ENCODE measurements at places on chromosomes 4 and X.

DNA sequence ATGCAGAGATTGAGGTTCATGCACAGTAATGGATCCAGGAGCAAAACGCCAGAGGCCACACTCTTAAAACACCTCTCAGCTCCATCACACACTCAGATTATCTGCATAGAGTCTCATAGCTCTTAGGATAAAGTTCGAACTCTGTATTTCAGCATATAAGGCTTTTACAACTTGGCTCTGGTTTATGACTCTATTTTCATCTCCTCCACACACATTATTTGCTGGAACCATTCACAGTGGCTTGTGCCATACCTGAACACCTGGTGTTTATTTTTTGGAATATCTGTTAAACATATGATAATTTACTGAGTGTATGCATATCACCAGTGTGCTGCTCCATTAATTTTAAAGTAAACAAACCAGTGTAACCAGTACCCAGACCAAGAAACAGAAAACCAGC lies 27.2 kb downstream of the RASL11B start:
- DNase-seq = no peak

DNA sequence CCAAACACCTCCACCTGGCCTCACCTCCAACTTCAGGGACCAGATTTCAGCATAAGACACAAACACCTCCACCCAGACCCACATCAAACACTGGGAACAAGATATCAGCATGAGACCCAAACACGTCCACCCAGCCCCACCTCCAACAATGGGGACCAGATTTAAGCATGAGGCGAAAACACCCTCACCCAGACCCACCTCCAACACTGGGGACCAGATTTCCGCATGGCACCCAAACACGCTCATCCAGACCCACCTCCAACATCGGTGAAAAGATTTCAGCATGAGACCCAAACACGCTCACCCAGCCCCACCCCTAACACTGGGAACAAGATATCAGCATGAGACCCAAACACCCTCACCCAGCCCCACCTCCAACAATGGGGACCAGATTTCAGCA lies 210.0 kb downstream of the ASMT start:
- DNase-seq = no peak

- DNase-seq = no peak
These were observed 7.0 kb upstream of the PTTG2 start for GRCh38 chr4:37953156-37953555.

DNA sequence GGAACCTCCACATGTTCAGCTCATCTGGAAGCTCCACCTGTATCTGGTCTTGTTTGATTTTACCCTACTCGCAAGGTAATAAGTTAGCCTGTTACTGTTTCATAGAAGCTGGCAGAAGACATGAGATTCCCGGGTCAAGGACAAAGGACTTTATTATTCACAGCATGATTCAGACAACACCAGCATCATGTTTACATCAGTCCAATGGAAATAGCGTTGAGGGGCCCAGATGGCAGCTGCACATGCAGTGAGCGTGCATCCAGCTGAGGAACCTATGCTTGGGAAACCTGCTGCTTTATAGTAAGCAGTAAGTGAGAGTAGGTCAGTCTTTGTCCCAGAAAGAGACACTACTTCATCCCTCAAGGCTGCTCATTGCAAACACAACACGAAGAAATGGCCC lies 19.8 kb downstream of the TSPAN5 start:
- DNase-seq = no peak

GRCh38 chrX:152480269-152481212 lies 29.4 kb upstream of the GABRA3 start:
- no peak for DNase-seq

GRCh38 chrX:27918799-27919198 lies 62.5 kb downstream of the DCAF8L1 start:
- no peak for DNase-seq

GRCh38 chrX:123993326-123993725 lies 31.8 kb downstream of the STAG2 start:
- DNase-seq = peak; percentile 16

GRCh38 chr4:78459327-78459726 lies 92.2 kb upstream of the ANXA3 start:
- no peak for DNase-seq

DNA sequence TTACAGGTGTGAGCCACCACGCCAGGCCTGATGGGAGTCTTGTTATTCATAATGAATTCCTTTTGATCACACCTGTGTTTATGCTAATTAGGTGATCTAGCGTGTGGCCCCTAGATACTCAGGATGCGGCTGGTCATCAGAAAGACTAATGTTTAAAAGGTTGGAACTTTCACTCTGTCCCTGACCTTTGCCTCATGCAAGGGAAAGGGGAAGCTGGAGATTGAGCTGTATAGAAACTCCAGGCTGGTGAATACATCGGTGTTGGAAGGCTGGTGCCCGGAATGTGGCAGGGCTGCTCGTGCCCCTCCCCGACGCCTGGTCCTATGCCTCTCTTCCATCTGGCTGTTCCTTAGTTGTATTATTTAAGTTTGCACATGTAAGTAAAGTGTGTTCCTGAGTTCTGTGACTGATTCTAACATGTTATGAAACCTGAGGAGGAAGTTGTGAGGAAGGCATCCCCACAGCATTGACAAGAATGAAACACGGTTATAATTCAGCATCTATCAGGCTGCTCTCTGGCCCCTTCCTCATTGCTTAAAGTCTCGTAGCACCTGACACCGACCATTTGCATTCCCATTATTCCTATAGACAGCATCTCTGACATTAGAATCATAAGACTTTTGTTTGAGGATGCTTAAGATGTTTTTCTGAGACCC lies 28.9 kb downstream of the CASP3 start:
- no peak for DNase-seq

DNA sequence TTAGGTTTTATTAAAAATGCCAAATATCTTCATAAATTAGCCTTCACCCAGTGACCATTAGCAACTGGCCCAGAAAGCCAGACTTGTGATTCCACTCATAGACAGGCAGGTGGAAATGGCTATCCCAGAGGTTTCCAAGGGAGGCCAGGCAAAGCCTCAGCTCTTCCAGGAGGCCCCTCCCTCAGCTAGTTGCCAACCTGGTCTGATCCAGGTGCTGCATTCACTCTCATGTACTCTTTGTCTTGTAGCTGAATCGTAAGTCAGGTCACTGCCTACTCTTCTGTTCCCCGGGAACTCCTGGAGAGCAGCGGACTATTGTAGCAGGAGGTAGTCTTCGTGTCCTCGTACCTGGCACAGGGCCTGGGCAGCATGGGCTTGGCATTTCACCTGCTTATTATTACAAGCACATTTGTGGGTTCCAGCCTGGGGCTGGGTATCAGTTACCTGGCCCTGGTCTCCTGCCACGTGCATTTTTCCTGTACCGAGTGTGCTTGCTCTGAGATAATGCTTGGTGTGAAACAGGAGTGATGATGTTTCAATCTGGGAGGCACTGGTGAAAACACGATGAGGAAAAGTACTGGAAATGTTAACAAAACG lies 101.6 kb downstream of the FAM193A start:
- DNase-seq = no peak

DNA sequence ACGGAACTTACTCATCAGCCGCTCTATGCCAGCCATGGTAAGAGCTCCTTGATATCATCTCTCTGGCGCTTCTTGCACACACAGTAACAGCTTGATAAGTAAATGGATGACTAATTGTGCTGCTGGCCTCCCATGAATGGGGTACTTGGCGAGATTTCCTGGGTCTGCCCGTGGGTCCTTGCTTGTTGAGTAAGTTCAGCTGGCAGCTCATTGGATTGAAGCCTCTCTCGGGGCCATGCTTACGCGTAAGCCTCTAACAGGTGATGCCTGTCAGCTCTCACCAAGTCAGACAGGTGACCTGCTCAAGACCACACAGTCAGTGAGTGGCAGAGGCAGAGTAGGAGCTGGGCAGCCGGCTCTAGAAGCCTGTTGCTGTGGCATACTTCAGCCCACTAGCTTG lies 7.7 kb downstream of the NSG1 start:
- no peak for DNase-seq

DNA sequence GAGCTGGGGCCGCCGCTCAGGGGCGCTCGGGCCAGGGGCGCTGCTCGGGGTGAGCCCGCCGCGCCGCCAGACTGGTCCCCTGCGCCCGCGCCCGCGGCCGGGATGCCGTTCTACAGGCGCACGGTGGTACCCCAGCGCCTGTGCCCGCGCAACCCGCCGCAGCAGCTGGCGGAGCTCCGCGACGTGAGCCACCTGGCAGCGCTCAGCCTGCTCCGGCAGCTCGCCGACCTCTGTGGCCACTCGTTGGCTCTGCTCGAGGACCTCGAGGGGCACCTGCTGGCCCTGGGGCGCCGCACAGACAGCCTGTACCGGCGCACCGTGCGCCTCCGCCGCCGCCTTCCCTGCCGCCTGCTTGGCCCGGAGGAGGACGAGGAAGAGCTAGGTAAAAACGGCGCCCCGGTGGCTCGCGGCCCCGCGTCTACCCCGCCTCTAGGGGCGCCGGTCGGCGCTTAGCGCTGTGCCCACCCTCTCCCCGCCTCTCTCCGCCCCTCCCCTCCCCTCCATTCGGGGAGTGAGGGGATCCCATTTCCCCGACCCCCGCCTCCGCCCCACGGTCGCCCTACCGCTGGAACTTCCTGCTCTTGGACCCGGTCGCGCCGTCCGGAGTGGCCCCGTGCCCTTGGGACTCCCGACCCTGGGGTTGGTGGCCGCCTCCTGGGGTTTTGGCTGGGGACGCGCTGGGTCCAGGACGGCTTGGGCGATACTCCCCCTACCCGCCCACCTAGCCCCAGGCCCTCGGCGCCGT lies 513 bp downstream of the NHSL2 start:
- DNase-seq = no peak

GRCh38 chr4:110787707-110788106 lies 164.8 kb upstream of the PITX2 start:
- DNase-seq = no peak

- DNase-seq = peak; percentile 77
These were observed 57.2 kb downstream of the MFAP3L start for GRCh38 chr4:169968999-169969398.

GRCh38 chrX:74291577-74291963 lies 12.4 kb upstream of the ZCCHC13 start:
- no peak for DNase-seq

DNA sequence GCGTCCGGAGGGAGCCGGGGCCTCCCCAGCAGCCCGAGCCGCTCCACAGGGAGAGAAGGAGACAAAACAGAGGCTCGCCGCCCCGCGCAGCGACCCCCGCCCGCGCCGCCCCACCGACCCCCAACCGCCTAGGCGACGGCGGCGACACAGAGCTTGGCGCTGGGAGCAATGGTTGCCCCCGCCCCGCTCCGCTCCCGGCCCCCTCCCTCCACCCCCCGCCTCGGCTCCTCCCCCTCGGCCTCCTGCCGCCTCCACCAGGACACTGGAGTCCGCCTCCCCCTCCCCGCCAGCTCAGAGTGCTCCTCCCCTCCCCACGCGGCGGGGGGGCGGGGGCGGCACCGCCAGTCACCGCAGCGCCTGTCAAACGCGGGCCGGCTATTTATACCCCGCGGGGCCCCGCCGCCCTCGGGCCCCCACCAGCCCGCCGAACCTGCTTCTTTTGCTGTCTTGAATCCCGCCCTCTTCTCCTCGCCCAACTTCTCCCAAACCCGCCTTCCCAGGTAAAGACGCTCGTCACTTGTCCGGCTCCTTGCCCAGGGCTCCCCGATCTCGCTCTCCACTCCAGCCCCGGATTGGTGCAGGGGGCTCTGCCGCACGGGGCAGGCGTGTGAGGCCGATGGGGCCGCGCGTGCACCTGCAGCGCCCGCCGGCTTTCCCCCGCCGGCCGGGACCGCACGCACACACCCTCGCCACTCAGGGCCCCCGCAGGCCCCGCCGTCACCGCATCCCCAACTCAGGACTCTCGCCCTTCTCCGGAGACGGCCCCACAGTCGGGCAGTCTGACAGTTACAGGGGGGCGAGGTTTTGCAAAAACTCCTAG lies at the start of gene ELF2:
Gene ELF2, minus strand, starts transcription at position 170 of the 820 bp plus-strand sequence. CDS start 39,517 bp downstream, outside the sequence.
- DNase-seq = peak; percentile 74

DNA sequence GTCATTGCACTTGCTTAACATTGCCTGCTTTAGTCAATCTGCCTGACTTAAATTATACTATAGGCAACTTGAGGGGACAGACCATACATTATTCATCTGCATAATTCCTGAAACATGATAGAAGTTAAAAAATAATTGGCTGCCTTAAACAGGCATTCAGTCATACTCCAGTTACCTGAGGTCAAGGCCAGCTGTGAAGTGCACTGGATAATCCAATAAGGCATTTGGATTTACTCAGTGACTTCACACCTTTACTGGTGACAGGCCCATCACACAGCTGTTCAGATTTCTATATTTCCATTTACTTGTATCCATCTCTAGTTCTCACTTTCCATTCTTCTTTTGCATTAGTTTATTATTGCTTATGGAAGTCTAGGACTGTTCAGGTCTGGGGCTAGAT lies 2341.6 kb downstream of the PCDH7 start:
- no peak for DNase-seq

DNA sequence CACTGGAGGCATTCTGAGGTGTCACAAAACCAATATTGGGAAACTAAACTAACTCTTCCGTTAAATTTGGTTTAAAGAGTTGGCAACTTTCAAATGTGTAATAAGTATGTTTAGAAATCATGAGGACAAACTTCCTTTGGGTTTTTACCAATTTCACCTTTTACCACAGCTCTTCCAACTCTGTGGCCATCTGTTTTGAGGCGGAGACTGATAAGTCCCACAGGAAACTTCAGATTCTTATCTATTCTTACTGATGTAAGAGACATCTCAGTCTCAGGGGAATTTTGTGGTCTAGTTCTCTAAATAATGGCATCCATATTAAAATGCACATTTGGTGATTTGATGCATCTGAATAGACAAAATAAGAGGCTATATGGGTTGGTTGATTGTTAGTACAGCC lies 229.2 kb upstream of the AFF2 start:
- no peak for DNase-seq

DNA sequence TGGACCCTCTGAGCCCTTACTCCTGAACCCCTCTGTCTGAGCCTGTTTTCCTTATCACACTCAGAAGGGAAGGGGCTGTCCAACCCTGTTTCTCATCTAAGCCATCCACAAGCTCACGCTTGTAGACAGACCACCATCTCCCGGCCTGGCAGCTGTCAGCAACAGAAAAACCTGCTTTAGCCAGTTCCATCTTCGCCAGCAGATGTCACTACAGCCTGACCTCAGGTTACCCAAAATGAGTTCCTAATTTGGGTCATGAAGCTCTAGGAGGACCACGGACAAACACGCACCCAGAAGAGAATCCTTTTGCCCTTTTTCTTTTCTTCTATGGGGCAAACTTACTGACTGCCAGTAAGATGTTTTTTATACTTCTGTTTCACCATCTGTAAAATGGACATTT lies 445.4 kb downstream of the BCOR start:
- DNase-seq = no peak

GRCh38 chr4:82579932-82580331 lies 18.1 kb upstream of the TMEM150C start:
- DNase-seq = no peak

GRCh38 chr4:182325848-182326255 lies 82.7 kb downstream of the TENM3 start:
- DNase-seq = no peak
